OCI-LY7 (cell line): ENCODE measurements at places on chromosomes 12 and 14.
A peak's percentile ranks its signal among the peaks of the same experiment; 100 is the strongest.

GRCh38 chr12:123041811-123042655, 61.6 kb downstream of the ARL6IP4 start:
- DNase-seq: no peak

GRCh38 chr12:65565601-65566560, 258.4 kb upstream of the HMGA2 start:
- no peak for DNase-seq

- DNase-seq: no peak
Measured at GRCh38 chr14:92644171-92644969, 104.1 kb downstream of the LGMN start.

GRCh38 chr12:46886541-46887041, 60.8 kb upstream of the SLC38A4 start:
- DNase-seq: no peak

DNA sequence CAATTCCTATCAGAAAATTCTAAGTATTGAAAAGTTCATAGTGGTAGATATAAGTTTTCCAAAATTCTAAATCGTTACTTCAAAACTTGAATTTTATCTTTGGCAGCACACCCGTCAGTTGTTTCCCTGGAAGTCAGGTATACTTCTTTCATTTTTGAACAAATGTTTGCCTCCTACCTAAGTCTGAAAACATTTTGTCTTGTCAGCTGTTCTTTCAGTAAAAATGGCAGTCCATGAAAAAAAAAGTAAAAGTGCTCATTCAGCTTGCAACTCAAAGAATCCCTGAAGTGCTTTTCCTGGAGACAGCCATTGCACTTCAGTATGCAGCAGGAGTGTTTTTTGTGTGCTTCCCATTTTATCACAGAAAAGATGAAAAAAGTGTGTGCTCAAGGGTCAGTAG, 130.1 kb upstream of the NEDD1 start:
- DNase-seq: no peak

- no peak for DNase-seq
Measured at GRCh38 chr12:78403136-78403535, 461.4 kb upstream of the SYT1 start.

DNA sequence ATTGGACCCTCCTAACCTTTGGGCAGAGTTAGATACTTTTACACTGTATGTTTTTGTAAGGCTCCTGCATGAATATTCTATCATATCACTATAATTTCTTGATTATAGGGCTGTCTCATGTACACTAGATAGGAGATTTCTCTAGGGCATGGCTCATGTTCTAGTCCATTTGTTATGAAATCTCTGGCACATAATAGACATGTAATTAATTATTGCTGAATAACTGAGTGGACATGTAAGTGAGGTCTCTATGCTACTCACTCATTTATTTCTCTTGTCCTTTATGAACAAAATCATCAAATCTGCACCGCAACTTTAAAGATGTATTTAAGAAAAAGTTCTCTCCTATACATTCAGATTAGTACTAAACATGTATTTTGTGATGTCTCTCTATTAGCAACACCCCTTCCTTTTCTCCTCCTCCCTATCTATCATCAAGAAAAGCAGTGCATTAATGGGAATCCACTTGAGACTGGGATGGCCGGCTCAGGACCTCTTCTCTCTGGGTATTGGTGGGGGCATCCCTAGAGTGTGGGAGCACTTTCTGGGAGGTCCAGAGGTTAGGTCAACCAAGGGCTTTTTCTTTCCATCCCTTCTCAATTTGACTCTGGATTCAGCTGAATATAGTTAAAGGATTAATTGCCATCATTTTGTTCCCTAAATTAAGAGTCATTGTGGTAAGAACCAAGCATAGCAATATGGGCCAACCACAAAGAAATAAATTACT, 168.0 kb upstream of the HMGA2 start:
- no peak for DNase-seq

DNA sequence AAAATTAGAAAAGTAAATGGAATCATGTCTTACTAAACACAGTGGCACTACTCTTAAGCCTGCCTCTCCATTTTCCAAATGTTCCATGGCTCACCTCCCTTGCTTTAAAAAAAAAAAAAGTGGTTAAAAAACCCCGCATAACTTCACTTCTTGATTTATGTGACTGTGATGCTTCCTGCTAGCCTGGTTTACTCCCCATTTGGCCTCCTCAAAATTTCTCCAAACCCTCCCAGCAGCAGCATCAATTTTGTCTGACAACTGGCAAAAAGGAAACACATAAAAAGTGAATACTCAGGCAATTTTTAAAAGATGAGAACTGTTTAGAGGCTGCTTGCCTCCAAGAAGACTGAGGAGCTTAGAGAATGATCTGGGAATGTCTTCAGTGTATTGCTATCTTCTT, 17.8 kb upstream of the EGLN3 start:
- no peak for DNase-seq

- DNase-seq: no peak
Measured at GRCh38 chr14:104119488-104120251, 18.7 kb upstream of the KIF26A start.

GRCh38 chr12:117679776-117680175, 289.0 kb downstream of the KSR2 start:
- no peak for DNase-seq

- peak; percentile 96 for DNase-seq
Measured at GRCh38 chr12:124609041-124609989, 41.9 kb upstream of the NCOR2 start.

DNA sequence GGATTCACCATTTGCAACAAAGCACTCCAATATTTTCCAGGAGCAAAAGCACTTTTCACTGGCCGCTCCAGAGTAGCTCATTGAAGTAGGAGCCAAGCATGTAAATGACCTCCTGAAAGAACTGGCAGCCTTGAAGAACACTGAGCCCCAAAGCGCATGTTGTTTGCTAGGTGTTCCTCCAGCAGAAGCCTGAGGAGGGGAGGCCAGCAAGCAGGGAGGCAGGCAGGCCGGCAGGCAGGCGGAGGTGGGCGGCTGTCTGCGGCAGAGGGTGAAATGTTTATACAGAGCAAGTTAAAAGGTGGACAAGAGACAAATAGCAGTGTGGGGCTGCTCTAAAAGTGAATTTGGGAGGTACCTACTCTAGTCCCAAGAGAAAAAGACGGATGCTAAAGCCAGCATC, 439.4 kb downstream of the CCDC91 start:
- no peak for DNase-seq

DNA sequence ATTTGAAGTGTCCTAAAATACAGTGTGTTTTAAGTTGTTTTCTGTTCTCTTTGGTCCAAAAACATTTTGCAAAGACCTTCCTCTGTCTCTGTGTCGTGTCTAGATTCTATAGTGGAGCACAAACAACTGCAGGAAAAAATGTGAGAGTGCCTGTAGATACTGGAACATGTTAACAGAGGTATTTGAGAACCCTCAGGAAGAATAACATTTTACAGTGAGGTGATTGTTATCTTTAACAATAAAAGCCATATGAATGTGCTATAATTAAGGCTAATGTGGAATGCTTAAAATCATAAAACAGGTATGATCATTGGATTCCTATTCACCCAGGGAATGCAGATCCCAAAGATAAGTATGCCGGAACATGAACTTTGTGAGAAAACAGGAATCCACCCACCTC, 98.0 kb downstream of the SAMD4A start:
- no peak for DNase-seq

GRCh38 chr14:49250109-49250508, 336.1 kb downstream of the RPS29 start:
- no peak for DNase-seq

DNA sequence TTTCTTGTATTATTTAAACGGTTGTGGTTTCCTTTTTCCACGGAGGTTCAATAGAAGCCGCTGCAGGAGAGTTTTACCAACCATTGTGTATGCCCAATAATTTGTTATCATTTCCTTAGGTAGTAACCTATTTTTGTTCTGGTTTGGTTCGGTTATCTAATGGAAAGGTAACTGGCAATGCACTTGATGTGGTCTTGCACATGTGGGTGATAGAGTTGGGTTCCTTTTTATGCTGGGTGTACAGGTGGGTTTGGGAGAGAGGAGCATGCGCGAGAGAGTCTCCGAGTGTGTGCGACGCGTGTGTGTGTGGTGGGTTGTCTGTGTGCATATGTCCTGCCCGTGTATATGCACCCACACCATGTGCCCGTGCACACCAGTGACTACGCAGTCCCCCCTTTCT, 102.7 kb upstream of the FKBP4 start:
- no peak for DNase-seq

GRCh38 chr12:116929885-116930284, 19.1 kb downstream of the FBXW8 start:
- DNase-seq: no peak

DNA sequence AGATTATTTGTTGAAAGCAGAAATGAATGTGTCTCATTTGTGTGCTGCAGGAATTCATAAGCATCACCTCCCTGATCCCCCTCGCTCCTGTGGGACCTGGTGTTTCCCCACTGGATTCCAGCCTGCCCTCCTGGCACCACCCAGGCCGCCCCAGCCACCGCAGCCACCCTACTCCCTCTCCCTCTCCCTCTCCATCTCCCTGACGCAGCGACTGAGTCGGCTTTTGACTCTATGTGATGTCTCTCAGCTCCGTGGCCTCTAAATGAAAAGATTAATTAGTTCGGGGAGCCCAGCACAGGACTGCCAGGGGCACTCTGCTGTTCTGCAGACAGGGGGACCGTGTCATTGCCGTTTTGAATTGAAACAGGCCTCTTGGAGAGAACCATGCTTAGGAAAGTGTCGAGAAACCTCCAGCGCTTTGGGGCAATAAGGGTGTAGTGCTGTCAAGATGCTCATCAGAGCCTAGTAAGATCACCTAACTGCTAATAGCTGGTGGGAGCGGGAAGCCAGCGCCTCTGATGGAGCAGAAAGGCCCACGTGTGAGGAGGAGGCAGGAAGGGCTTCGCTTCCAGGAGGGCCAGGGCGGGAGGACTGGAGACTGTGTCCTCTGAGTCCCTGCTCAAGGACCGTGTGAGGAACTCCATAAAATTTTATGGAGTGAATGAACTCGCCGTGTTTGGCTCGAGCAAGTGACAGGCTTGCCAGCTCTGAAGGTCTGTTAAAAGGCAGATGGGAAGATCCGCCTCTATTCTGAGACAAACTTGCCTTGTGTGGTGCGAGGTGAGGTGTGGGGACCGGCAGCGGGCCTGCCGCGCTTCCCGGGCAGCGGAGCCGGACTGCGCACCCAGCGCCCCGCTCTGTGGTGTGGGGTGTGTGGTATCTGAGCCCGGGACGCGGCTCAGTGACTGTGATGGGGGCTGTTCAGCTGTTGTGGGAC, 157.4 kb upstream of the C14orf180 start:
- no peak for DNase-seq

- DNase-seq: no peak
Measured at GRCh38 chr14:52080158-52080800, 11.4 kb upstream of the NID2 start.
